ENCODE measurements at places on chromosomes 5 and 9.

DNA sequence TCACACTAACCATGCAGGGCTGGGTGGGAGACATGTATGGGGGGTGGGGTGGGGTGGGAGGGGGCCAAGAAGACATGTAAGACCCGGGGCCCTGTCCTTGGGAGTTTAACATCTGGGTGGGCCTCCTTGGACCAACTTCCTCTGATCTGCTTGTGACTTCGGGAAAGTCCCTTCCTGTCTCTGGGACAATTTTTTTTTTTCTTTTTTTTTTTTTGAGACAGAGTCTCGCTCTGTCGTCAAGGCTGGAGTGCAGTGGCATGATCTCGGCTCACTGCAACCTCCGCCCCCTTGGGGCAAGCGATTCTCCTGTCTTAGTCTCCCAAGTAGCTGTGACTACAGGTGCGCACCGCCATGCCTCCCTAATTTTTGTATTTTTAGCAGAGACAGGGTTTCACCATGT, 23.8 kb upstream of the IER5L start:
- no peak for DNase-seq

GRCh38 chr9:136225748-136226679, 19.6 kb downstream of the QSOX2 start:
- DNase-seq = peak; percentile 20

DNA sequence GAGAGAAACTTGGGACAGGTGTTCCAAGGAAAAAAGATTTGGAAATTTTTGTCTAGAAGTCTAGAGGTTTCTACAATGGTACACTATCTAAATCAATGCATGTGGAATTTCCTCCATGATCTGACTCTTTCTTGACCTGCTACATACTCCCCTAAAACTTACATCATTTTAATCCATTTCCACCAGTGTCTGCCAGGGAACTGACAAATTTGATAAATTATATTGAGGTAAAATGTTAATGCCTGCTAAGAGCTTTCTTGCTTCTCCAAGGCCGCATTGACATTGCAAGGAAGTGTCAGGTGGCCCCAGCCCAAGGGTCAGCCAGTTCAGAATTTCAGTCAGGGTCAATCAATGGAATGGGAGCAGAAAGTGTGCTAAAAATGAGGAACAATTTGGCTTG, 163.4 kb upstream of the FBXL17 start:
- DNase-seq = no peak

- no peak for DNase-seq
Observed at GRCh38 chr9:97900738-97901565, 21.3 kb downstream of the TRMO start.

- DNase-seq = no peak
Observed at GRCh38 chr9:107389617-107390071, 99.9 kb downstream of the KLF4 start.

- DNase-seq = no peak
Observed at GRCh38 chr9:36742264-36742663, 169.6 kb downstream of the MELK start.

DNA sequence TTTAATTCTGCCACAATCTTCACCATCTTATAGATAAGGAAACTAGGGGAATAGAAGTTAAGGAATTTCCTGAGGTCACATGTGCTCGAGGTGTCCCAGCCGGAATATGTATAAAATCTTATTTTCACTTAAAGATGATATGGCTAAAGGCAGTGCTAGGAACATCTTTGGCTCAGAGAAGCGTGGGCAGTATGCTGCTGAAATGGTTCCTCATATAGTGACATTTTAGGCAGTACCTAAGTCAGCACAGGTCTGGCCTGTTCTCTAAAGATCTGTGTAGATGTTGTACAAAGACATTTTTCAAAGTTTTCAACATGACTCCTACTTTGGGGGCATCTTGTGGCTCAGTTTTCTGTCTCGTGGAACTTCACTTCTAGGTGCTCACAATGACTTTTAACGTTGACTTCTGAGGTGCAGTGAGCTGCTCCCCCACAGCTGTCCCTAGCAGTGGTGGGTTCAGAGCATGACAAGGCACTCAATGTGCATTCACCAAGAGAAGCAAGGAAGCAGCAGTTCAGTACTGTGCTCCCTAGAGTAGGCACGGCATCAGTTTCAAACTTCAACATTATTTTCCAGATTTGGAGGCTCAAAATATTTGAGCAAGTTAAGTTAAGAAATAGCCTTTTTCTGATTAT, 40.3 kb downstream of the TNFAIP8 start:
- no peak for DNase-seq

DNA sequence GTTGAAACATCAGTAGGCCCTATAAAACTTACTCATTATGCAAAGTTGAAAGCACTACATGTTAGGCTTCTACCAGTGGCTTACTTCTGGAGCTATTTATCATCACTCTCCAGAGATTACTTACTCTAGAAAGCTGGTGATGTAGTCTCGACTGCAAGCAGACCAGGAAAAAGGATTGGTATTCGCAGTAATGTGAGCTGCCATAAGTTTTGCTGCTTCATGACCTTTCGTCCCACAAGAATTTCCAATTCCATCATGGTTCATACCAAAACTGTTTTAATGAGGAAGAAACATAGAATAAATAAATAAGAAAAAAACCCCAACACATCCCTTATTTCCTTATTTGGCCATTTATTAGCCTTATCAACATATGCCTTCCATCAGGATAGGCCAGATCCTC, 181.9 kb downstream of the ADAMTS6 start:
- DNase-seq = no peak

GRCh38 chr5:102903074-102903871, 148.2 kb downstream of the PAM start:
- DNase-seq = no peak

DNA sequence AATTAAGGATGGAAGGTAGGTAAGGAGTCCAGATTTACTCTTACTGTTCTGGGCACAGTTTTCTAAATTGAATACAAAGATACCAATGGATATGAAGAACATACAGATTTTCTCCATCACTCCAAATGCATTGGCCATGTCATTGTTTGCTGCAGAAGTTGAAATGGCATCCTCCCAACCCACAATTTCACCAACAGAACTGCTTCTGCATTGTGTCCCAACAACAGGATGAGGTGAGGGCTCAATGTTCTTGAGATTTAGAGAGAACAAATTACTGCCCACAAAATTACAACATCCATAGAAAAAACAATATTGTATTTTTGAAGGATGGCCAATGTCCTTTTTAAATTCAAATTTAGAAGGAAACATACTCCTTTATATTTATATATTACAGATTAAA, 88.9 kb downstream of the NUDT12 start:
- no peak for DNase-seq

- DNase-seq = no peak
Observed at GRCh38 chr9:136803551-136804508, 3.9 kb upstream of the RABL6 start.

GRCh38 chr5:148090146-148090772, 26.5 kb downstream of the SPINK5 start:
- no peak for DNase-seq

DNA sequence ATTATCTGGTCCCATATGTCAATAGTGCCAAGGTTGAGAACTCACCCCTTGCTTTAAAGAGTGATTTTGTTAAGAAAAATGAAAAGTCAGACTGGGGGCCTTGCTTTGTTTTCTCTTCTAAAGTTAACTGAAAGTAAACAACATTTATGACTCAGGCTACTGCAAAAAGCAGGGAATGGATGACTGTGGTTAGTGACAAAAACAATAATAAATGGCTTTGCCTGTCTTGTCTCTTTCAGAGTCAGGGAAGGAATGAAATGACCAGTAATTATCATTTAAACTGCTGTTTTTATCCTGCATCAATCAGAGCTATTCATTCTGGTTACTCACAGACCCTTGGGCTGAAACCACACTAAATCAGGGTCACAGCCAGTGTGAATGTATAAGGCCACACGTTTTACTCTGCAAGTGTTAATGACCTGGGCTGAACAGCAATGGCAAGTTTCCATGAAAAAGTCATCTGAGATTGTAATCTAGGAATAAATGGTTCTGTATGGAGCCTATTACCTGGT, 112.2 kb downstream of the ZNF608 start:
- no peak for DNase-seq

- DNase-seq = no peak
Observed at GRCh38 chr5:131268758-131269370, 5.0 kb downstream of the CDC42SE2 start.

DNA sequence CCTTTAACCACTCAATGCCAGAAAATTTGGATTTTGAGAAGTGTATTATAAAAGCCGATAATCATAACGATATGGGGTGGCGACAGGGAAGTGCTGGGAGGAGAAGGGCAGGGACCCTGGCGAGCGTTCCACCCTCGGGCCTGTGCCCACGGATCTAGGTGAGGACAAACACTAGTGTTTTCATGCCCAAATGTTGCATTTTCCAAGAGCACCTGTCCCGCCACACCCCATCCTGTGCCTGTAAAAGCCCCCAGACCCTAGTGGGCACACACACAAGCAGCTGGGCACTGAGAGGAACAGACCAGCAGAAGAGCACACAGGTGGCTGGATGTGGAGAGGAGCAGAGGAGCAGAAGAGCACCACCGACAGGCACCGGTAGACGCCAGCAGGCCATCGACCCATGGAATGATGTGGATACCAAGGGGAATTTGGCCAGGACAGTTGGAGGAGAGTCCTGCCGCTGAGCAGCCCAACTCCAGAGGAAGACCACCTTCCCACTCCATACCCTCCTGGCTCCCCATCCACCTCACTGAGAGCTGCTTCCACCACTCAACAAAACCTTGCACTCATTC, 315.0 kb downstream of the EDIL3 start:
- DNase-seq = no peak

GRCh38 chr5:95520206-95520605, 34.6 kb downstream of the SKIC3 start:
- DNase-seq = no peak

DNA sequence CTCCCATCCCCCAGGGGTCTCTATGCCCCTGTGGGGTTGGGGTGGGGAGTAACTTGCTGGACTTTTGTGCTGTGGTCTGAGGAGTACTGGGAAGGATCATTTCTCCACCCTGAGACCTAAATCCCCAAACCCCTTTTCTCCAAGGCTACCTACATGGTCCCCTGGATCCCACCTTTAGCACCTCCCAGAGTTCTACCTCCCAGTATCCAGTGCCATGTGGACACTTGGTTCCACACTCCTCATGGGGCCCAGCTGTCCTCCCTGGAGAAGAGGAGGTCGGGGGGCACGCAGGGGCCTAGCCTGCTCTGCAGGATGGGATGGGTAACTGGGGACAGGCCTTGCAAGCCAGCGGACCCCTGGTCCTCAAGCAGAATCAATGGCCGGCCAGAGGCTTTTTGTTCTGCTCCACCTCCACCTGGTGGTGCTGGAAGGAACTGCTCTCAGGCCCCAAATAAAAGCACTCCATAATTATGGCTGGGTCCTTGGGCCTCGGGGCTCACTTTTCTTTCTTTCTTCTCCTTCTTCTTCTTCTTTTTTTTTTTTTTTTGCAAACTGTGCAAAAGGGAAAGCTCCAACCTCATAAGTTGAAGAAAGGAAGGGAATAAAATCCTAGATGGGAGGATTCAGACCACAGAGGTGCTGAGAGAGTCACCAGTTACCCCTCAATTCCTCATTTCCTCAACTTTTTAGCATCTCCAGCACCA, 68.4 kb downstream of the PSD2 start:
- DNase-seq = peak; percentile 30

DNA sequence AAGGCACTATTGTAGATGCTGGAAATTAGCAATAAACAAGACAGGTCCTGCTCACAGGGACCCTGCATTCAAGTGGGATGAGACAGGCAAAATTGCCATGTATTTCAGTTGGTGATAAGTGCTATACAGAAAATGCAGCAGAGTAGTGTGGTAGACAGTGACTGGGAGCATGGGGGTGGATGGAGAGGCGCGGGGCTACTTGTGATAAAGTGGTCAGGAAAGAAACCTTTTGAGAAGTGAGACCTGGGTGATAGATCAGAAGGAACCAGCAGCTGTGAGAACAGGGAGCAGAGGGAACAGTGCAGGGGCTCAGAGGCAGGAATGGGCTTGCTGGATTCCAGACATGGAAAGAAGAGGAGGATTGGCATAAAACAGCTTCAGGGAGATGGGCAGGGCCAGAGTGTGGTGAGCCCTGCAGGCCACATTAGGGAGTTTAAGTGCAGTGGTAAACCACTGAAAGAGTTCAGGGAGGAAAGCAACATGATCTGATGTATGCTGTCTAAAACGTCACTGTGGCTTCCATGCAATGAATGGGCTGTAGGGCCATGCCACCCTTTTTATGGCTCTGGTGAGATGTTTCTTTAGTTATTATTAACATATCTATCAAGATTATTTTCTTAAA, 7.3 kb downstream of the CRHBP start:
- DNase-seq = no peak

DNA sequence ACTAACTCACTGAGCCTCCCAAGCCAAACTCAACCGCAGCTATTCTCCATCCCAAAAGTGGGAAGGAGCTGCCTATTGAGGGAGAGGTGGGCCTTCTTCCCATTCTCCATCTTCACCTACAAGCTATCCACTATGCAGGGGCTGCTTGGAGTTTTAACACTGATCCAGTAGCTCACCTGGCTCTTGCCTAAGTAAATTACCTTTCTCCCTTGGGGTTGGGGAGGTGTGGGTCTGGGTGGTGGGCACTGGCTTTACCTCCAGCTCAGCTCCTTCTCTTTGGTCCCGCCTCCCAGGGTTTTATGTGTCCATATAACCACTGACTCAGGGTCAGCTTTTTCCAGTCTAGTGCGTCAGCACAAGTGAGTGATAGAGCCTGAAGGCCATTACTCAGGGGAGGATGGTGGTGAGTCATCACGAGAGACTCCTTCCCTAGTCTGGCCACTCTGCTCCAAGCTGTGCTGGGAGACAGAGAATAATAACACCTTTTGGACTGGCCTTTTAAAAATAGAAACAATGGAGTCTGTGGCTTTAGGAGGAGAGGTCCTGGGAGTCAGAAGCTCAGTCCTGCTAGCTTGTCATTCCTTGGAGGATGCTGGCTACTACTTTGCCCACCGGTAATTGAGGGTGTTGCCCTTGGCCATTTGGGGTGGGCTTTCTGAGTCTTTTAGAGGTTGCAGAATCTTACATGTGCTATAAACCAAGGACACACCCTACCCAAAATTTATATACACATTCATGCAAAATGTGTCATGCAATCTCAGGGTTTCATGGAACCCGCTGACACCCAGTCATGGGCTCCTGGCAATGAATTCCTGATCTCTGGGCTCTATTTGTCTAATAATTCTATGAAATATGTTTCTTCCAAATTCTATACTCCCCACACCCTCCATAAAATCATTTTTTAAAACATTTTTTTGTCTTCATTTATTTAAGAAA, 35.6 kb upstream of the ATP6V1G1 start:
- DNase-seq = no peak

DNA sequence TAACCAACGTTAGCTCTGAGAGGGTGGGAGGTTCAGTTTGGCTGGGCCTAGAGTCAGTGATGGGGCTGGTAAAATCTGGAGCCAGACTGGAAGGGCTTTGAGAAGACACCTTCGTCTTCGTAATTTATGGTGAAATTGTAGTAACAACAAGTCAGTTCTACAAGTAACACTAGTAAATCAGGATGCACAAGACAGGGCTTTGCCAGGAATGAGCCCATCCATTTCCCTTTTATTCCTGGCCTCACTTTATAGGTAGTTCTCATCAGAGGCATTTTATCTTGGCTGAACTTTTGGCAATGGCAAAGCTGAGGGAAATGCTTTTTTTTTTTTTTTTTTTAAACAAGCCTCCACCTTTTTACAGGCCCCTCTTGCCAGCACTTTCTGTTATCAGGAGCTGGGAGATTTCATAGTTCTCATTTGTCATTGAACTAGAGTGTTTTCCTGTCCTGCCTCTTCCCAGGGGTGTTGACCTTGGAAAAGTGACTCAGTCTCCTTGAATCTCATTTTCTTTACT, 110.5 kb upstream of the KLF4 start:
- DNase-seq = no peak

- no peak for DNase-seq
Observed at GRCh38 chr9:76044266-76044819, 153.9 kb downstream of the PCSK5 start.

- no peak for DNase-seq
Observed at GRCh38 chr5:146109379-146109778, 4.0 kb upstream of the PLAC8L1 start.

- no peak for DNase-seq
Observed at GRCh38 chr9:99288830-99289229, 66.7 kb downstream of the SEC61B start.
